Stimulated activated CD4-positive, alpha-beta T cell treated with anti-CD3 and anti-CD28 coated beads, Interleukin-12 subunit alpha, Interleukin-12 subunit beta, amount 100 ng/mL, for 24 hours (primary cell): ENCODE measurements at places on chromosomes 3 and 15.
A peak's percentile ranks its signal among the peaks of the same experiment; 100 is the strongest.

DNA sequence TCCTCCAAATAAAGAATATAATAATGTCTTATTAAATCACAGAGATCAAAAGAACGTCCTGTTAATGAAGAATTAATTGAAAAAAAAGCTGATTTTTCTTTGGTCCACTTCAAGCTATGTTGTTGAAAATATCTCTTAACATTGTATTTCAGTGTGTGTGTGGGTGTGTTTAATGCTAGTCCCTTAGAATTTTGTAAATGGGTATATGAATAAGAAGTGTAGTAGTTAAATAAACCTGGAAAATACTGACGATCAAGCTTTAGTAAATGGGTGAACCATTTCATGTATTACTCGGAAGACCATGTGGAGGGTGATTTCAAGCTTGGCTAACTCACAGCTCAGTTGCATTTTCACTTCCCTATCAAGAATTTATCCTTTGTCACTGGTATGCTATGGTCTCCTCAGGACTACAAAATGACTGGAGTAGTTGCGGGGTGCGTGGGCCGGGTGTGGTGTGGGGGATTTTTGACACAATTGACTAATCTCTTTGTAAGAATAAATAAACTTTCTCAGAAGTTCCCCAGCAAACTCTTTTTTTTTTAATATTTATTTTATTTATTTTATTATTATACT lies 586.4 kb downstream of the GRM7 start:
- DNase-seq = no peak

DNA sequence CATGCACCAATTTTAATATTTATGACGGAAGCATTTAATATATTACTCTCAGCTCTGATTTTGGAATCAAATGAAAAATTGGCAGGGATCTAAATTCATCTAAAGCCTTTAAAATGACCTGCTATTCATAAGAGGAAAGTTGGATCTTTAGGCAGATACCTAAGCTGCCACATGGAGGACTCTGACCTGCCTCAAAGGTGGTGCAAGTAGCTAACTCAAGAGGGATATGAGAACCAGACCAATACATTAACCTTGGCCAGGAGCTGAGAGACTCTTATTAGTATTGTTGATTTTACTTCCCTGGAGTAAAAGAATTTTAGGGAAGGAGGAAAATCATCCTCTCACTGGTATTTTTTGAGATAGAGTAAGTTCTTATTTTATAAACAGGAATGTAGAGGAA lies 17.7 kb downstream of the ZNF654 start:
- DNase-seq = no peak

DNA sequence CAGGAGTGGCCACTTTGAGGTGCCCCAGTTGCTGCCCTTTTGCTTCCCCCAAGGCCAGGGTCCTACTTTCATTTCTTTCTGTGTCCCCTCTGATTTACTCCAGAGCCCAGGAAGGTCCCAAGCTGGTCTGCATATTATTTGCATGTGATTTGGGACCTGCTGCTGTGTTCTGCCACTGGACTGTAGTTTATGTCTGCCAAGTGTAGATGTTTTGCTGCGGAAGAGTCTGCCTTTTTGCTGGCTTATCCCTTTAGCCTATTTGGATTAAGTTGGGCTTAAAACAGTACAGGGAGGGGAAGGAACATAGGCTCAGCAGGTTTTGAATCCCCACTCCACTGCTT lies 21.4 kb downstream of the NOX5 start:
- no peak for DNase-seq

DNA sequence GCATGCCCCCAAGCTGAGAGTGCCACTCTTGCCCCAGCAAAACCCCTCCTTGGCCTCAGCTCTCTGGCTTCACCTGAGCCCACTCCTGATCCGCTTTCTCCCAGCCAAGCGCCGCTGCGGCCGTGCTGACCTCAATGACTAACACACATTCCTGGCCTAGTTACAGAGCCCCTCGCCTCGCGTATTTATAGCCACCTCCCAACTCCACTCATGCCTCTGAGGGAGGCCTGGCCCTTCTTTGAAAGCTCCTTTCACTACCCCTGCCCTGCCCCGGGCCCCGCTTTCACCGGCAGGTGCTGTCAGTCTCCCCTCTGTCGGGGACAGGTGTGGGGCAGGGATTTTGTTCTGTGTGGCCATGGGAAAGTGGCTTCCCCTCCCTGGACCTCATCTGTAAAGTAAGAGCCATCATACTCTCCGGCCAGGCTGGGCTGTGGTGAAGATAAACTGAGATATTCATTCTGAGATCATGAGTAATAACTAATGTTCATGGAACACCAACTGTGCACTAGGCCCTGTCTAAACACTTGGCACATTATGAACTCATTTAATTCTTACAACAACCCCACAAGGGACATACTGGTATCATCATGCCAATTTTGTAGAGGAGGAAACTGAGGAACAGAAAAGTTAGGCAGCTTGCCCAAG lies 13.2 kb upstream of the ATP2B2 start:
- DNase-seq = no peak

DNA sequence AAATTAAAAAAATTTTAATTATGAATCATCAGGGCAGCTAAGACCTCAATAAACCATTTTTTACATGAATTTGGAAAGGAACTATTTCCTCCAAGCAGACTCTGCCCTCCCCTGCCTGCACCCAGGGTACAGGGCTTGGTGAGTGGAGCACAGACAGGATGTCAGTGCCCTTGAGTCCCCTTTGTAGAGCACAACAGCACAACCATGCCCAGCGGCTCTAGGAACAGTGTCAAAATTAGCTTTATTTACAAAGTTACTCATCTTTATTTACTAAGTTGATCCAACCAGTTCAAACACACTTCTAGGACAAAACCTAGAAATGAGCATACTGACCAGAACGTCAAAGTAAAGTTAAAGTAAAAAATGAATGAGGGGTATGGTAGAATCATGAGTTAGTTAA lies 90.6 kb upstream of the TSC22D2 start:
- DNase-seq = no peak

- no peak for DNase-seq
Observed at GRCh38 chr3:12316729-12317351, 28.0 kb downstream of the PPARG start.

GRCh38 chr15:64430000-64430735 lies 30.2 kb upstream of the ZNF609 start:
- DNase-seq = no peak

DNA sequence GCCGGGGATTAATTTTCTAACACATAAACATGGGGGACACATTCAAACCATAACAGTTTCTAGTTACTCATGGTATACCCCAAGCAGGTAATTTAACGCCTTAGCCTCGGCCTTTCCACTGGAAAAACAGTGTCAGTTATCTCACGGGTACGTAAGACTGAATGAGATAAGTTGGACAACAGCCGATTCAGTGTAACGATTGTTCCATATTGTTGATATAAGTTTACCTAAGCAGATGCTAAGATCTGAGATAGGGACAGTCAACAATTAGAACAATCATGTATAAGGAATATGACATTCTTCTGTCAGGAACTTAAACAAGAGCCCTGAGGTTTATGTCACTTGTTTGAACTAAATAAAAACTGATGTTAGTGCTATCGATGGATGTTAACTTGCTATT lies 130.8 kb downstream of the GHSR start:
- DNase-seq = no peak

GRCh38 chr15:101803676-101804075 lies 367 bp downstream of the OR4F6 start:
- no peak for DNase-seq

DNA sequence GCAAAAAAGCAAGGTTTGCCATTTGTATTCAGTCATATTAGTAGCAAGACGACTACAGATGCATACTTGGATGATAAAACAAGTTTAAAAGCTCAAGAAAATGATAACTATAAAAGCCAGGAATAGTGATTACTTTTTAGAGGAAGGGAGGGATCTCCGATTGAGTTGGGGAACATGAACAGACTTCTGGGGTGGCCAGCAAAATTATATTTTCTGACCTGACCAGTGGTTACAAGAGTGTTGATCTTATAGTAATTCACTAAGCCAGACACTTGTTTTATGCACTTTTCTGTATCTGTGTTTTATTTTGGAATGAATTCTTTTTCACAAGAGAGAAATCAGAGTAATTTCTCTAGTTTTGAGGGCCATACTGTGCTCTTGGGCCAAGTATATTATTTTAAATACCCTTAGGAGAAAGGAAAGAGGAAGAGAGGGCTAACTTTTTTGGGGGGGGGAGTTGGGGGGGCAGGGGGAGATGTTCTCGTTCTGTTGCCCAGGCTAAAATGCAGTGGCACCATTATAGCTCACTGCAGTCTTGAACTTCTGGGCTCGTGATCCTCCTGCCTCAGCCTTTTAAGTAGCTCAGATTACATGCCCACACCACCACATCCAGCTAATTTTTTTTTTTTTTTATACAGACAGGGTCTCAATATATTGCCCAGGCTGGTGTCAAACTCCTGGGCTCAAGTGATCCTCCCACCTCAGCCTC lies 57.3 kb downstream of the TGFBR2 start:
- DNase-seq = no peak

DNA sequence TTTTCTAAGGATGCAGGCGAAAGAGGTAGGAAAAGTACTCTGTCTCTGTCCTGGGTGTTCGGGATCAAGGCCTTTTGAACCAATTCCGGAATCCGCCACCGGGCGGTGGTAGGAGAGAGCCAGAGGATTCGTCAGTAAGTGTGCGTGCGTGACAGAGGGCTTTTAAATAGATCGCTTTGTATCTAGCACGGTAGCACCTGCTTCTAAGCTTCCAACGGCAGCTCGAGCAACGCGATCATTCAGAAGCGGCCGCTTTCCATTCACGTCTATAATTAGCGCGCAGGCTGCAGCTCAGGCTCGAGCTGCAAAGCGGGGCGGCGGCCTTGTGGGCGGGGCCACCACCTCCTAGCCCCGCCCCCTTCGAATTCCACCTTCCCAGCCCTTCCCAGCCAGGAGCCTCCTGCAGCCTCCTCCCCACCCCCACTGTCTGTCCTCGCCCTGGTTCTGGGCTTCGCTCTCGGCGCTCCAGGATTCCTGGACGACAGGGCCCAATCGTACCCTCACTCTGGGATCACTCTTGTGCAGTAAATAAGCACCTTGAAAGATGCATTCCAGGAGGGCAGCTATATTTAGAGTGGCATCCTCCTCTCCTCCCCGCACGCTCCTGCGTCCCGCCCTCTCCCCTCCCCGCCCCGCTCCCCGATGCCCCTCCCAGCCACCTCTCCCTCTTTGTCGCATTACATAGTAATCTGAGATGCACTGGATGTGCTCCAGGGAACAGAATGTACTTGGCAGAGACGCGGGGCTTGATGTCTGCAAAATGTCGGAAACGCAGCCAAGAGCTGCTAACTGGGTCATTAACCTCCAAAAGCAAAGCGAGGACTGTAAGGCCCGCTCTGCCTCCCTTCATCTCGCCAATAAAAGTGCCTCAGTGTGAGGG lies 224.1 kb upstream of the TPRG1 start:
- DNase-seq = peak; percentile 7

DNA sequence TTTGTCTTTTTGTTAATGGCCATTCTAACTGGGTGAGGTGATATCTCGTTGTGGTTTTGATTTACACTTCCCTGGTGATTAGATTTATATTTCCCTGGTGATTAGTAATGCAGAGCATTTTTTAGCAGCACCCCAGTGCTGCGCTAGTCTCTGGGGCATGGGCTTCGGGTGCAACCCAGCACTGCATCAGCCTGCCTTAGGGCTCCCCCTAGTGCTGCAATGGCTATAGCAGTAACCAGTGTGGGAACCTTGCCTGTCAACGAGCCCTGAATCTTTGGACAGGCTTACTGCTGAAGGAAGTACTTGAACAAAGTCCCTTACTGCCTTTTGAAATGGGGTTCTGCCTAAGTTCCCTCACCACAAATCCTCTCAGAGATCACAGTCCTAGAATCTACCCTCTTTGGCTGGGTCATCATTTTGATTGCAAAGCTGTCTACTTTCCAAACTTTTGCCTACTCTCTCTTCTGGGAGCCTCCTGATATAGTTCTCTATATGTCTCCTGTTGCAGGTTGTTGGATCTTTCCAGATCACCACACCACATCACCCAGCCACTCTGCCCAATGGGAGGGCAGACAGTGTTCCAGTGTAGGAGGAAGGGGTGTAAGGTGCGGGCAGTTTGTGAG lies 79.2 kb upstream of the CCNL1 start:
- peak; percentile 70 for DNase-seq

- DNase-seq = peak; percentile 55
Observed at GRCh38 chr15:93030430-93031102, 58.4 kb downstream of the RGMA start.

- DNase-seq = no peak
Observed at GRCh38 chr15:94286583-94286982, 55.2 kb downstream of the MCTP2 start.

- DNase-seq = no peak
Observed at GRCh38 chr3:23219117-23219516, 16.0 kb downstream of the UBE2E2 start.

GRCh38 chr15:25714538-25714840 lies 148.6 kb downstream of the ATP10A start:
- DNase-seq = no peak

DNA sequence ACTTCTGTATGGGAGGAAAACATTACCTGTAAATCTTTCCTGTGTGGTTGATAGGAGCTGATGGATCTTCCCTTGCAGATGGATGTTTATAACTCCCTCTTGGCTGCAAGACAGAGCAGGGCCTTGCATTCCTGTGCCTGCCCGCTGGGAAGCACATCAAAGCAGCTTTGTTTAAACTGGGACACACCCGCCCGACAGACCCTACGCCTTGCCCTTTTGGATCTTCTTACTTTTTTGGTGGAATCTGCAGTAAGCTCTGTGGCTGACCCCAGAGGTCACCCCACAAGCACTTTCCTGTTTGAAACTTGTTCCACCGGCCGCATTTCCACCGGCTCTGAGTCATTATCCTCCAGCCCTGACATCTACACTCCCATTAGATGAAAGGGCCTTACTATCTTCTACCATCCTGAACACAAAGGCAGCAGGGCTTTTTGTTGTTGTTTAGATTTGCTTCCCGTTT lies 244.1 kb upstream of the STT3B start:
- no peak for DNase-seq

GRCh38 chr3:167940241-167940640 lies 155.5 kb downstream of the GOLIM4 start:
- no peak for DNase-seq

DNA sequence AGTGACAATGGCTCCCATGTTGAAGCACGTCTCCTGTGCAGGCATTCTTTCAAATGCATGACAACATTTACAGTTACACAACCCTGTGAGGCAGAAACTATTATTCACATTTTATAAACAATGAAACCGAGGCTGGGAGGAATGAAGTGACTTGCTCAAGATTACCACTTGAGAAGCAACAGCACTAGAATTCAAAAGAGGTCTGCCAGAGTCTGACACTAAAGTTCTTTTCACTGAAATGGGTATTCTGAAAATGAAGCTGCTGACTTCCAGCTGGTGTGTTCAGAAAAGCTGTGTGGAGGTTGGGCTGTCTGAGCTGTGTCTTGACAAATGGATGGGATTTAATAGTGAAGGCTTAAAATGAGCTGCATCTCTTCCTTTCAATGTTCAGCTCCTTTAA lies 104.4 kb downstream of the THSD4 start:
- no peak for DNase-seq

GRCh38 chr15:85762756-85763127 lies 32.0 kb downstream of the KLHL25 start:
- no peak for DNase-seq

GRCh38 chr3:172449466-172450149 lies 1.4 kb upstream of the GHSR start:
- no peak for DNase-seq

- no peak for DNase-seq
Observed at GRCh38 chr3:195889870-195890295, 18.5 kb downstream of the TNK2 start.

GRCh38 chr15:74036271-74037170 lies 42.0 kb downstream of the PML start:
- no peak for DNase-seq

- DNase-seq = no peak
Observed at GRCh38 chr3:119311081-119311925, 17.1 kb downstream of the ARHGAP31 start.

GRCh38 chr3:6785726-6786125 lies 75.2 kb upstream of the GRM7 start:
- no peak for DNase-seq

- DNase-seq = peak; percentile 31
Observed at GRCh38 chr3:53102601-53103147, 27.6 kb downstream of the RFT1 start.
